NCI-H187 treated with DMSO at 0.1 percent for 48 hours (cell line): ENCODE measurements at places on chromosomes 2 and 18.

DNA sequence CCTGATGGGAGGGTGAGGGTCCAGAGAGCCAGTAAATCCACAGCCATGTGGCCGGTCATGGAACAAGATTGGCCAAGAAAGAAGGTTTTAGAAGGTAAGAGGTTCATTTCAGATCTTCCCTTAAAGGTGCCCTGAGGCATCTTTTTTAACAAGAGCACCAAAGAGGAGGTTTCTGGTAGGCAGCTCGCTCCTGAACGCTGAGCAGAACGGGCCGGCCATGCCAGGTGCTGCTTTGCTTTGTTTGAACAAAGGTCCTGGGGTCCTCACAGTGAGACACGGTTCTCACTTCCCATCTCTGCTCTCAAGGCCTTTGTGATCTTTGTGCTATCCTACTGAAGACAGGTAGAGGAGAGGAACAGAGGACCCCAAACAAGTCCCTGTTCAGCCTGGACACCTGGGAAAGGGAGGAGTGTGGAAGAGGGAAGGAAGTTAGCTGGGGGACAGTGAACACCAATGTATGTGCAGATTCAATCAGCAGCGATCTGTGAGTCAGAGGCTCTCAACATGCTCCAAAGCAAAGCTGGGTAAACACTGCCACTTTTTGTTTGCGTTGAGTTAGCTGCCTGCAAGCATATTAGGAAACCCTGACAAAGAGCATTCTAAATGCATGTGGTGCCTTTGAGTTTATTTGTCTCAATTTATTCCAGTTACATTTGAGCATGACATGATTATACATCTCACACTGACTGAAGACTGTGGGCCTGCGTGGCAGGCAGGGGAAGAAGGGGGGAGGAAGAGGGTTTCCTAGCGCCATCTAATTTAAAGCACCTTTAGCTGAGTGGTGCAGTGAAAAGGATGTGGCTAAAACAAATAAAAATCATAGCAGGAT, 102.4 kb downstream of the ASB1 start:
- no peak for DNase-seq

DNA sequence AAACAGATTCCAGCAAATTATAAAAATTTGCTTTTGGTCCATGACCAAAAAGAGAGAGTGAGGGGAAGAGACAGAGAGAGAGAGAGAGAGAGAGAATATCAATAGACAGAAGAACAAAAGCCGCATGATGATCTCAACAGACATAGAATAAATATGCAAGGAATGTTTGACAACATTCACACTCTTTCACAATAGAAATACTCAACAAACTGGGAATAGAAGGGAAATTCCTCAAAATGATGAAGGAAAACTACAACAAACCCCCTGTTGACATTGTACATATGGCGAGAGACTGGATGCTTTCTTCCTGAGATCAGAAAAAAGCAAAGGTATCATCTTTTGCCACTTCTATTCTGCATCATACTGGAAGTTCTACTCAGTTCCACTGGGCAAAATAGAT, 309.7 kb downstream of the RAD51AP2 start:
- no peak for DNase-seq

DNA sequence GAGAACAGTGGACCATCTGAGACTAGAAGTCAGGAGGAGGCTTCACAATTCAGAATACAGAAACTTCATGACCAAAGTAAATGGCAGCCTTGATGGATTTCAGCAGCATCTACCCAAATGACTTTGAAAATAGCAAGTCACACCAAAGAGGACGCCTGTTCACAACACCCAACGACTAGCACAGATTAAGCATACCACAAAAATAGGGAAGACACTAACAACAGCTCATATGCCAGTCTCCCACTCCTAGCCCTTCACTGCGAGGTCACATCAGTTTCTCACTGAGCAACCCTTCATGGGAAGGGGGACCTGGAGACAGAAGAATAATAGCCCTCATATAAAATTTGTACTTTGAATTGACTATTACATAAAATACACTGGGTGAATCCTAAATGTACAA, 228.4 kb upstream of the SLC39A10 start:
- DNase-seq: no peak

- no peak for DNase-seq
Observed at GRCh38 chr18:22977847-22978701, 44.9 kb downstream of the RBBP8 start.

- no peak for DNase-seq
Observed at GRCh38 chr18:75212751-75213090, 2.1 kb downstream of the TSHZ1 start.

GRCh38 chr18:5370332-5370731, 74.8 kb upstream of the ZBTB14 start:
- no peak for DNase-seq

- DNase-seq: no peak
Observed at GRCh38 chr2:119290859-119291587, 67.4 kb downstream of the STEAP3 start.

DNA sequence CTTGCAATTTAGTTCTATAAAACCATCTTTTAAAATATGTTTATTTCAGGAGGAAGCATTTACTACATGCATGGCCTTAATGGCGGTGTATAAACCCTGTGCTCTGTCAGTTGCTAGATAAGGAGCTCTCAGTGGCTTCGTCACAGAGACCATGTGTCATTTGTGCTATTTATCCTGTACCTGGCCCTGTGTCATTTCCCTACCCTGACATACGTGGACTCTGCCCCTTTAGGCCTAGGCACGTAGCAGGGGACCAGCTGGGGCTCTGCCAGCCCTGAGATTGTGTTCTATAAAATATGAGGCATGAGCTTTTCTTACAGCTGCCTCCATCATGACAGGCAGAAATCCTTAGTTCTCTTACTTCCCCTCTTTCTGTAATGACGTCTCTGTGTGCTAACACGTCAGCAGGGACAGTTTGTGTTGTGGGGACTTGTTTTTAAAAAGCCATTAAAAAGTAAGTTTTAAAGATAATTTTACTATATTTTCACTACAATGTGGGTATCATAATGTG, 88.0 kb downstream of the ITGB1BP1 start:
- no peak for DNase-seq

DNA sequence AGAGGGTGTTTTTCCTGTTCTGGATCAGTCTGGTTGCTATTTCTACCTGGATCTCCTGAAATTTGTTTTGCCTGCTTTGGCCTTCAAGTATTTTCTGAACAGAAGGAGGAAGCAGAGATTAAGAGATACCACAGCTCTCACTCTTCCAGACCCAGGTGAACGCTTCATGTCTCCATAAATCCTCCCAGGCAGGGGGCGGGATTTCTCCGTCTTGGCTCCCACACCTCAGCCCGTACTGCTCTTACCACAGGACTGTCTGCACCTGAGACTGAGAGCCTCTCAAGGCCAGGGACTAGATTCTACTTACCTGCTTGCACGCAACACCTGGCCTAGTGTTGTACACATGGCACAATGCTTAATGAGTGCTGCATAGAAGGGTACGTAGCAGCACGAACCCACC, 59.9 kb upstream of the LRPPRC start:
- DNase-seq: peak; percentile 42

GRCh38 chr18:31996007-31996406, 22.6 kb upstream of the RNF125 start:
- no peak for DNase-seq

DNA sequence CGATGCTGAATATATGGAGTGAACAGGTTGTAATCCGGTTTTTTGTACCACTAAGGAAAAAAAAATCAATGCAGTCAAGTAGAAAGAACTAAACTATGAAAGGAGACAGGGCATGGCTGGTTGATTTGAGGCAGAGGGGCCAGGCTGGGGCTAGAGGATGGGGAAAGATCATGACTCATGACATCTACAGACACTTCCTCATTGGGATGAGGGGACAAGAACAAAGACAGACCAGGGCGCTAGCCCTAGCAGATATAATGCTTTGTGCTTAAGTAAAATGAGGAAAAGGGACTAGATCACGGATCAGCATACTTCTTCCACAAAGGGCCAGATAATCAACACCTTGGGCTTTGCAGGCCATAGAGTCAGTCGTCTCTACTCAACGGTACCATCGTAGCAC, 55.8 kb downstream of the ST6GAL2 start:
- no peak for DNase-seq

- DNase-seq: no peak
Observed at GRCh38 chr18:76394780-76395476, 100.1 kb downstream of the ZNF516 start.

GRCh38 chr18:13120983-13121441, 97.5 kb upstream of the LDLRAD4 start:
- no peak for DNase-seq

DNA sequence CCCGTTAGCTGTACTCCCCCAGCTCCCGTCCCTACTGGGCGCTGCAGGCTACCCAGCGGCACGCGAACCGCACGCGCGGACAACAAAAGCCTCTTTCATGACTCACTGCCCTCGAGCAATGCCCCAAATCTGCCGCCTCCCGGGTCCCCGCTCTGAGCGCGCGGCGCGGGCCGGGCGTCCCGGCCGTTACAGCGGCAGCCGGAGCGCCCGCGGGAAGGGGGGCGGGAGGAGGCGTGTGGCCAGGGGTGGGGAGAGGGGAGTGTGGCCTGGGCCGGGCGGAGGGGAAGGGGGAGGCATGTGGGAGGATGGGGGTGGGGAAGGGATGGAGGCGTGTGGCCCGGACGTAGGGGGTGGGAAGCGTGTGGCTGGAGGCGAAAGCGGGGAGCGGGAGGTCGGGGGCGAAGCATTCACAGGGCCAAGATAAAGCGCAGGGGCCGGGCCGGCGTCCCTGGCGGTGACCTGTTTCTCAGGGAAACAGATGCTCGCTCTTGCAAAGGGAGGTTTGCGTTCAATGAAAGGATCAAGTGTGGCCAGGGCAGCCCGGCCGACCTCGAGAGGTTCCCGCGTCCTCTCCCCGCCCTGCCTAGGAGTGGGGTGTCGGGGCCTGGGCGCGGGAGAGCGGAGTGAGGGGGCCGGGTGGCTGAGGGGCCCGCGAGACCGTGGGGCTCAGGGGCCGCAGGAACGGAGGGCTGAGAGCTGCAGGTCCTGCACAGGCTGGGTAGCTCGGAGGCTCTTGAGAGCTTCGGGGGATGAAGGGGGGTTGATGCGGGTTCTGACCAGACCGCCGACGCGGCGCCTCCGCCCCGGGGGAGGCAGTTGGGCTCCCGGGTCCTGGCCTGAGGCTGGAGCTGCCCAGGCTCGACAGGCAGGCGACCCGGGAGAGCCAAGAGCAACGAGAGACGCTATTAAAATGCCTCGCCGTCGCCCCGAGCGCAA, 3.5 kb upstream of the NEUROD1 start:
- DNase-seq: no peak

DNA sequence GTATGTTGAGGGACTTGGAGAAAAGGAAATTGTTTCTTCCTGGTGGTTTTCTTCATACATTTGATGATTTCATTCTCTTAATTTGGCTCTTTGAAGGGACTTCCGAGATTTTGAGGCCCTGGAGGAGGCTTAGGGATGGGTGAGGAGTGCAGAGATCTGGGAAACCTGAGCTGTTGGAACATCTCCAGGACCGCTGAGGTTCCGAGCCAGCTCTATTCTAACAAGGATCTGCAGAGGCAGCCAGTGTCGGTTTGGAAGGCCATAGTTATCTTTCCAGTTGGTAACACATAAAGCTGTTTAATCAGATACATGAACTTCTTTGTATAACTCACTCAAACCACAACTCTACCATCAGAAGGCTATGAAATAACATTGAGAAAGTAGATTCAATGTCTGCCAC, 70.3 kb upstream of the UPP2 start:
- no peak for DNase-seq

- no peak for DNase-seq
Observed at GRCh38 chr2:545711-546650, 131.2 kb downstream of the TMEM18 start.

- no peak for DNase-seq
Observed at GRCh38 chr2:72431737-72432136, 284.1 kb upstream of the CYP26B1 start.

- no peak for DNase-seq
Observed at GRCh38 chr2:146461068-146461467, 1383.8 kb upstream of the ACVR2A start.

DNA sequence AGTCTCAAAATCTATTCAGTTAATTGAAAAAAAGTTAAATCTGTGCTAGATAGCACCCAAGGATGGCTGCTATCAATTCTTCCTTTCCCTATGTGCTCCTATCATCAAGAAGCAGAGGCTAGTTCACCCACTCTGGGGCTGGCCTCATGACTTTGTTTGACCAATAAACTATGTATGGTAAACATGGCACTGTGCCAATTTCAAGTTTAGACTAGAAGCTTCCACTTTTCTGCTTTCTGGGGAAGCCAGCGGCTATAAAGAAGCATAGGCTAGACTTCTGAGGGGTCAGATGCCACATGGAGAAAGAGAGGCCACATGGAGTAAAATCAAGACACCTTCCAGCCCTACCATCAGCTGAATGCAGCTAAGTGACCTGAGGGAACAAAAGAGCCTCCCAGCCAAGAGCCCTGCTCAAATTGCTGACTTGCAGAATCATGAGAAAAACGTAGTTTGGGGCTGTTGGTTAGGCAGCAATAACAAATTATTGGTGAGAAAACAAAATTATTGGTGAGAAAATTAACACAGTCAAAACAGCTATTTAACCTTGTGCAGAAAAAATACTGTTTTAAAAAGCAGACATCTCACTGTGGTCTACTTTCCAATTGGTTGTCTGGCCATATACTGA, 86.5 kb upstream of the SLC14A2 start:
- DNase-seq: no peak

- no peak for DNase-seq
Observed at GRCh38 chr2:109663721-109664120, 49.6 kb downstream of the SOWAHC start.

GRCh38 chr2:111205774-111206173, 85.1 kb downstream of the BCL2L11 start:
- DNase-seq: no peak

DNA sequence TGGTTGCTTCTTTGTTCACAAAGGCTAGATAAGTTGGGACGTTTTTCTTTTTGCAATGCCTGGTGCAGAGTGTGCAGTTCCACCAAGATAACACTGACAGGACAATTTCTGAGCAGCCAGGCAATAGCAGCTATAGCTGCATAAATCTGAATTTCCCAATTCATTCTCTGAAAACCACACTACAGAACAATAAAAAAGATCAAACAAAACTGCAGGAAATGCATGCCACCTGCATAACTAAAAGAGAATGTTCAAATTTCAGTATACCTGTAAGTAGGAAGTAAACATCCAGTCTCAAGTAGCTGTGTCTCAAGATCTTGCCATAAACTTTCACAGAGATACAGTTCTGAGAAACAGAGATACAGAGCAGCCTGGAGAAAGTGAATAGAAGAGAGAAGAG, 5.3 kb upstream of the KCTD18 start:
- no peak for DNase-seq

DNA sequence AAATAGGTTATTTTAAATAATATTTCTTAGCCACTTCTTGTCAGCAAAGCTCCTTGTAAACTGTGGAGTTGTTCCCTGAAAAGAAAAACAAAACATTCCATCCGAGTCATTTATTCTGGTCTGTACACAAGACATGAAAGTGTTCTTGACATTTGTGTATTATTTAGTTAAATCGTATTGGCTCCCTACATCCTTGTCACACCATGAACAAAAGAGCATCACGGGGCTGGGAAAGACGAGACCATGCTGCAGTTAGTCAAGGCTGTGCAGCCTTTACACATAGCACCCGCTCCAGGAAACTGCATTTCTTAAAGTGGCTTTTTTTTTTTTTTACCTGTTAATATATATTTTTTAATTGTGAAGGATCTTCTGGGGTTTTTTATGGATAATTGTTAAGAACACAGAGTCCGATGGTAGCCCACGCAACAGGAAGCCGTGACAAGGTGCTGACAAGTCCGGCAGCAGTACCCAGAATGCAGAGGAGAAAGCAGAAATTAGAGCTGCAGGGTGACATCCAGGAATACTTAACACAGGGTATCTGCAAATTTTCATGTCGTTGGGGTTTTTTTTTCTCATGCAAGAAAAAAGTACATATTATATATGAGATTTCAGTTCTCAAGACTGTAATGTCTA, 588.4 kb downstream of the ARHGAP15 start:
- no peak for DNase-seq
